ENCODE measurements at places on chromosomes 12 and 14. TPM values are rescaled to one million over a fixed set of nuclear protein-coding genes. Genes with fewer than 3 reads are reported as not detected.

KRT3 gene
- total RNA-seq, result not detected

LRFN5 gene
- 0.14 TPM for total RNA-seq

INSM2 gene
- total RNA-seq, result not detected

PPP1R12A gene
- 94.0 TPM for total RNA-seq

Measured in pulmonary artery endothelial cell (primary cell).